Activated CD8-positive, alpha-beta memory T cell treated with anti-CD3 and anti-CD28 coated beads, Interleukin-2, amount 50 U/mL, for 4 hours (primary cell): ENCODE measurements at places on chromosomes 11 and 22.
A peak's percentile ranks its signal among the peaks of the same experiment; 100 is the strongest.

GRCh38 chr22:47209040-47209514 is 446.6 kb downstream of the TBC1D22A start:
- no peak for DNase-seq

DNA sequence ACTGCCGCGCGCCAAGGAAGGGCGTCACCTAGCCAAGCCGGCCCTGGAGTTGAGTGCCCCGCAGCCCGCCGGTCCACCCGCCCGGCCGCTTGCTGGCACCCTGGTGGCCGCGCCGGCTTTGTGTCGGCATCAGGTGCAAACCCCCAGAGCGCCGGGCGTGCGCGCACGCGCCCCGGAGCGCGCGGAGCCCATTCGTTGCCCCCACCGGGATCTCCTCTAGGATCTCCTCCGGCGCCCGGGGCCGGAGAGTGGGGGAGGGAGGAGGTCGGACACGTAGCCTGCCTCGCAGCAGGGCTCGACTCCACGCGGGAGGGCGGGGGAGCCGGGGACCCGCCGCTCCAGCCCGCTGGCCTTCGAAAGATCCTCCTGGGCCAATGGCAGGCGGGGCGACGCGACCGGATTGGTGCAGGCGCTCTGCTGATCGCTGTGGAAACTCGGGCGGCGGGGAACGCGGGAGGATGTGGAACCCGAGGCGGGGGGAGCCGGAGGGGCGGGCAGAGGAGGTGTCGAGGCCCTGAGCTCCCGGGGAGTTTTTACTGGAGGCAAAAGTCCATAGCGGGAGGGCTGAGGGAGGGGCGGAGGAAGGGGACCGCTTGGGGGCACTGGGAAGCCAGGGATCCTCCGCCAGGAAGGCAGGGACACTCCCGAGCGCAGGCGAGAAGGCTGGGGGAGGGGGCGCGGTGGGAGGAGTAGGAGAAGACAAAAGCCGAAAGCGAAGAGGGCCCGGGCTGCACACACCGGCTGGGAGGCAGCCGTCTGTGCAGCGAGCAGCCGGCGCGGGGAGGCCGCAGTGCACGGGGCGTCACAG is at the start of gene FADS2:
FADS2 (plus strand) TSS at position 730 of the 808 bp plus-strand sequence. CDS start 91 bp downstream, outside the sequence.
- peak; percentile 58 for DNase-seq

GRCh38 chr11:68374531-68374930 is 62.1 kb downstream of the LRP5 start:
- no peak for DNase-seq

DNA sequence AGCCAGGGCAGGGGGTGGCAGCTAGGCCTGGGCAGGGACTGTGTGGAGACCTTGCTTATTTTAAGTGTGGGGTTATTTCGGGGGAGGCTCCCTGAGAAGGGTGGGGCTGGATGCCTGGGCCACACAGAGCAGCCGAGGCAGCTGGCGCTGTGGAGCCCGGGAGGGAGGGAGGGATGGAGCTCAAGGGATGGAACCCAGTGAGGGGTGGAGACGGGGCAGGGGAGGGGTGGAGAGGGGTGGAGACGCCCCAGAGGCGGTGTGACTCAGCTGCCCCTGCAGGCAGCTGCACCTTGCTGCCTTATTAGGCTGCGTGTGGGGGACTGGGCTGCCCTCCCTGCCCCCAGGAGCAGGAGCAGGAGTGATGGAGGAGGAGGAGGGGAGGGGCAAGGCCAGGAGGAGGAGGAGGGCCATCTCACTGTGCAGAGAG is 9.8 kb upstream of the TSSC4 start:
- DNase-seq = no peak

DNA sequence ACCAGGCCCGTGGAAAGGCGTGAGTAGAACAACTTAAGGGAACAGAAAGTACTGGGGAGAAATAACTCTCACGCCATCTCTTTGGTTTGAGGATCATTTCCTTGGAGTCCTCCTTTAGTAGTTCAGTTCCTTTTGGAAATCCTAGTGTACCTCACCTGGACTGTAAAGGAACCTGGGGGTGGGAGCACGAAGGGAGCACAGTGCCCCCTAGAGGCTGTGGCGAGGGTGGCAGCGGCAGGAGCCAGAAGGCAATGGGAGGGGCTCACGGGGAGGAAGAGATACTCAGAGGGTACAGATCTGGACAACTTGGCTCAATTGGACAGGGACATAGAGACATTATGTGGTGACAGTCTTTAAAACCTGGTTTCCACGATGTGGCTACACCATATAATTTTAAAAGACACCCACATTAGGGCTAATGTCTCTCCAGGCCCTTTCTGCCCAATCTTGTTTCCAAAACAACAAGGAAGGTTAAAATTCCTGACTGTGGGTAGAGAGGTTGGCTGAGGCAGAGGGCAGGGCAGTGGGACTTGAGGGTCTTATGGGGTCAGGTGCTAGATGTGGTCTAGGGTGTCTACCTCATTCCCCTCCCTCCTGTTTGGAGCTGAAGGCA is 87.0 kb downstream of the CSNK2A3 start:
- peak; percentile 35 for DNase-seq

GRCh38 chr11:117851852-117852251 is 24.6 kb downstream of the FXYD6 start:
- no peak for DNase-seq

DNA sequence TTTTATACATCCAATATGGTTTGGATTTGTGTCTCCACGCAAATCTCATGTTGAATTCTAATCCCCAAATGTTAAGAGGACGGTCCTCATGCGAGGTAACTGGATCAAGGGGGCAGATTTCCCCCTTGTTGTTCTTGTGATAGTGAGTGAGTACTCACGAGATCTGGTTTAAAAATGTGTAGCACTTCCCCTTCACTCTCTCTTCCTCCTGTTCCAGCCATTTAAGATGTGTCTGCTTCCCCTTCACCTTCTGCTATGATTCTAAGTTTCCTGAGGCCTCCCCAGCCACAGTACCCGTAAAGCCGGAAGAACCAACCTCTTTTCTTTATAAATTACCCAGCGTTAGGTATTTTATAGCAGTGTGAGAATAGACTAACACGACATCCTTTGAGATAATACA is 98.6 kb downstream of the TTC28 start:
- DNase-seq = no peak

- peak; percentile 87 for DNase-seq
These were observed at the start of gene PSMD13 for GRCh38 chr11:236774-237767. Gene PSMD13, plus strand, starts transcription at chr11:236976. Its CDS starts 74 bp downstream, at chr11:237050.

GRCh38 chr11:27873664-27874063 is 173.4 kb upstream of the BDNF start:
- no peak for DNase-seq

DNA sequence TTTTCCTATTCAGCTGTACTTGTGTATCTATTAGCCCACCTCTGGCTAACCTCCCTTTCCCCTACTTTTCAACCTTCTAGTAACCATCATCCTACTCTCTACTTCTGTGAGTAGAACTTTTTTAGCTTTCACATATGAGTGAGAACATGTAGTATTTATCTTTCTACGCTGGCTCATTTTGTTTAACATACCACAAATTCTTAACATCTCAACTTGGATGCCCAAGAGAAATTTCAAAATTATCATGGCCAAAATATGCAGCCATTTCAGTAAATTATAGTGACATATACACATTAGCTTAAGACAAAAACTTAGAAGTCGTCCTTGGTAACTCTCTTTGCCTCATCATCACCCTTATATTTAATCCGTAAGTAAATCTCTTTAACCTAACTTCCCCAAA is 34.7 kb downstream of the LUZP2 start:
- DNase-seq = no peak

DNA sequence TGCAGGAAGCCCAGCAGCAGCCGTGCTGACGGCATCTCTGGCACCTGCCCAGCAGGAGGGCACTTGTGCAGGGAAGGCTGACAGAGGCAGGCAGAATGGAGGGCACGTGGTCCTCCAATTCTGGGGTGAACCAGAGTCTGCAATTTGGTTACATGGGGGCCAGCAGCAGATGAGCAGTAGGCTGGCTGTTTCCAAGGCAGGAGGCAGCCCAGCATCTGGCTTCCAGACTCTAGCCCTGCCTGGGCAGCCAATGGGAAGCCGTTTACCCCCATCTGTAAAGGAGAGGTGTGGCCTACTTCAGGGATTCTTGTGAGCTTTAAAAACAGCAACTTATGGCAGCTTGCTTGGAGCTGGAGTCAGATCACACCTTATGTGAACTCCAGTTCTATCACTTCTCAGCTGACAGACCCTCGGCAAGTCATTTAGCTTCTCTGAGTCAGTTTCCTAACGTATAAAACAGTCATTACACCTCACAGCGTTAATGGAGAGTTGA is 27.9 kb upstream of the RASL10A start:
- no peak for DNase-seq

DNA sequence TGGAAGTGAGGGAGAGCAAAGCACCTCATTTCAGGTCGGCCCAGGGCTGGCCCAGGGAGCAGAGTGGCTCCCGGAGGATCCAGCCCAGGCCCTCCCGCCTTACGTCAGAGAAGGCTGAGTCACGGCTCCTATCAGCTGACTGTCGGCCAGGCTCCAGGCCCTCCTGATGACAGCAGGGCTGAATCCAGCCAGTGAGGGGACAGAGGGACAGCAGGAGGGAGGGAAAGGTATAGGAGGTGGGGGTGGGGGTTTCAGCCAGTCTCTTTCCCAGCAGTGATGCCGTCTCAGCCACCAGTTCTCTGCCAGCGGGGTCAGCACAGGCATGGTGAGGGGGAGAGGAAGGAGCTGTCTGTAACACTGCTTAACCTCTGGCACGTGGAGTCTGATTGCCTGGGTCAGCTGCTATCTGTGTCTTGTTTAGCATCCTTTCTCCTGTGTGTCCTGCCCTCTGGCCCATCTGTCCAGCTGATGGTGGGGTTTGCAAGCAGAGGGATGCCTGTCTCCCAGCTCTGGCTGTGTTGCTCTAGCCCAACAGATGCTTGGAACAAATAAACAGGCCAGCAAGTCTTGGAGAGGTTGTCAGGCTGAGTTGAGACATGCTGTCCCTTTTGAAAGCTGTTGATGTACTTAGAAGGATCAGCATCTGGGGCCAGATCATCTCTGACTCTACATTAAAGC is 74.0 kb downstream of the ADAMTS15 start:
- no peak for DNase-seq

- DNase-seq = no peak
These were observed 4.7 kb downstream of the SAC3D1 start for GRCh38 chr11:65045728-65046127.

DNA sequence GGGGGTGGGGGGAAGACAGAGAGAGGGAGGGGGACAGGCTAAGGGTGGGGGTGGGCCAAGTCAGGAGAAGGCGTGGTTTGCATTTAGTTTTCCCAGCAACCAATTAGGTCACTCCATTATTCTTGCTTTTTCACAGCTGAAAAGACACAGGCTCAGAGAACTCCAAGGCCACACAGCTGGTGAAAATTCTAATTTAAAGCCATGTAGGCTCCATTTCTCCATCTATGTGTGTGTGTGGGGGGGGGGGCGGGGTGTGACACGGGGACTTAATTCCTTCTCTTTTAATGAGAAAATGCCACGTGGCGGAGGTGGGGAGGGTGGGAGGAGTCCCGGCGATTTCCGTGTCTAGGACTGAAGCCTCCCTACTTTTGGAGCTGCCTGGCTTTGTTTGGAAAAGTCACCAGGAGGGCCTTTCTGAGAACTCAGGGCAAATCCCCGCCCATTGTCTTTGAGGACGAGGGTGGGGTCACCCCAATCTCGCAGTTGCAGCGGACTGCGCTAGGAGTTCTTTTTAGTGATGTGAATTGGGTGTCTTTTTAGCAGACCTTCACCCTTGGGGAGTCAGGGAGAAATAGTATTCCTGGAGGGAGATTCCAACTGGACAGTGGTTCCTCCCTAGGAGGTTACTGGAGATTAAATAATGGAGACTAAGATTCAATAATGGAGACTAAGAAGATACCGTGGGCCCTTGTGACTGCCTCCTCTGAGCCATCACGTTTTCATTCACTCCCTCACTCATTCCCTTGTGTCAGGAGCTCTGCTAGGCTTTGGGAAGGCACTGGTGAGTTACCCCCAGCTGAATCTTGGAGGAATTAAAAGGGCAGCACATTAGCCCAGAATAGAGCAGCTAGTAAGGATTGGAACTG is 36.4 kb upstream of the PTPRJ start:
- no peak for DNase-seq

- DNase-seq = no peak
These were observed 7.0 kb downstream of the C11orf86 start for GRCh38 chr11:66981976-66982578.

DNA sequence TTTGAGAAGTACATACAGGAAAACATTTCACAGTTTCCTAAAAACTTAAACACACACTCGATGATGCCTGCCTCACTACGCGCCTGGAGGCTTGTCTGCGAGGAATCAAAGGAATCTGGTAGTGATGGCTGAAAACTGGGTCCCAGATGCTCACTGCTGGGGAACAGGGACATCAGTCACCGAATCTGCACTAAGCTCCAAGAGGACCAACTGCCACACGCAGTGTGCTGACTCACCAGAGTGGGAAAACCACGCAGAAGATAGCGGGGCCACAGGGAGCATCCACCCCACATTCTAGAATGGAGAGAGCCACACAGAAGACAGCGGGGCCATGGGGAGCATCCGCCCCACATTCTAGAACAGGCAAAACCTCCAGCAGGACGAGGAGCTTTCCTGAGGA is 24.3 kb upstream of the MOB2 start:
- no peak for DNase-seq

GRCh38 chr11:126380909-126381308 is 25.4 kb downstream of the ST3GAL4 start:
- no peak for DNase-seq

DNA sequence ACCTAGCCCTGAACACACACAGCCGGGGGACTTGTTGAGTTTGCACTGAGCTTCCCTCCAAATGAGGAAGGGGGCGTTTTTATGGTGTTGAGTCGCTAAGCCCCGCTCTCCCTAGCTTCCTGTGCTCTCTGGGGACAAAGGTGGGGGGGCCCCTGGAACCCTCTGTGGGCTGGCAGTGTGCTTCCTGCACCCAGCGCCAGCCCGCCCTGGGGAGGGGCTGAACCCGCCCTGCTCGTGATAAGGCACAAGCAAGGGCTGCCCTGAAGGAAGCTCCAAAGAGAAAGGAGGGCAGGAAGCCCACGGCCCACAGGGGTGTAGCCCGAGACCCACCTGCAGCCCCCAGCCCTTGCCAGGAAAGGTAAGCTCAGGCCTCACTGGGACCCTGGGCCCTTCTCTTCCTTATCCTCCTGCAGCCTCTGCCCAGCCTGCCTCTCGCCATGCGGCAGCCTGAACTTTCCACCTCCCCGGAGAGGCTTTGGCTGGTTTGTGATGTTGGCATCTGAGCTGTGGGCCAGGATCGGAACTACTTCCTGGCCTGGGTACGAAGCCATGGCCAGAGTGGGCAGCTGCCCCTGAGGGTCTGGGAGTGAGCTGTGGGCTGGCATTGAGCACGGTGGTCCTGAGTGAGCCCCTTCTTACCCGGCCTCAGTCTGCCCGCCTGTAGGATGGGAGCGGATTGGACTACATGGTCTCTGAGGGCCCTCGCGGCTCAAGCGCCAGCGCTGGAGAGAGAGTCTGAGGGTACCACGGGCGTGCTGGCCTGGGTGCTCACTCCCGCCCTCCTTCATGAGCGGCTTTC is at the start of gene FERMT3:
FERMT3 (plus strand) TSS at position 265 of the 799 bp plus-strand sequence. CDS start 644 bp downstream, outside the sequence.
- peak; percentile 76 for DNase-seq

- DNase-seq = no peak
These were observed 30.4 kb downstream of the POU2F3 start for GRCh38 chr11:120270386-120270785.
